ENCODE measurements at places on chromosomes 6 and 20.

- DNase-seq, result peak; percentile 49
Measured at GRCh38 chr20:17854307-17854903, 114.2 kb downstream of the SNX5 start.

- DNase-seq, result no peak
Measured at GRCh38 chr20:24734139-24734538, 214.9 kb upstream of the CST7 start.

- DNase-seq, result no peak
Measured at GRCh38 chr6:149830731-149831307, 33.3 kb downstream of the LRP11 start.

- DNase-seq, result peak; percentile 25
Measured at GRCh38 chr20:34112600-34113101, 608 bp upstream of the EIF2S2 start.

DNA sequence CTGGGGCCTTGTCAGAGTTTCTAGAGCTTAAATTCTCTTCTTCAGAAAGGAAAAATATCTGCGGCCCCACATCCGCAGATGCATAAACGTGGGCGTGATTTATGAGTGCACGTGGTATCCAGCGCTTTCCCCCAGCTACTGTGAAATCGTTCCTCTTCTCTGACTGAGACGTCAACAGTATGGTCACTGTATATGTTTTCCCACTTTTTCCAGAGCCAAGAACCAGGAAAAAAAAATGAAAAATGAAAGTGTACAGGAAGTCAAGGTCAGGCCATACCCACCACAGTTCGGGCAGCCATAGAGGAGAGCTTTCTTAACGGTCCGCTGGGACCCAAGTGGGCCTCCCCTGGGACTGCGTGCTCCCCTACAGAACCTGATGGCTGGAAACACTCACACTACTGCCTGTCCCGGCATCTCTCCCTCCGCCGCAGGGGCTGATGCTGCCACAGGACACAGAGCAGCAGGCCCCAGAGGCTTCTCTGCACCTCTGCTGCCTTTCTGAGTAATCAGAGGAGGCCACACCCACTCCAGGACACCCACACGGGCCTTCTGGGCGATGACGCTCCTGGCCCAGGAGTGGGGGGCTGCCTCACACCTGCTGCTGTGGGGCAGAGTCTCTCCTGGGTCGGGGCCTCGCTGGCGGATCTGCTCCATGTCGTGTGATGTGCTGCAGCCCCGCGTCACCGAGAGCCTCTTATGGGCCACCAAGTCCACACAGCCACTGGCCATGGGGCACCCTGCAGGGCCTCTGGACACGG, 16.4 kb upstream of the STX16 start:
- no peak for DNase-seq

DNA sequence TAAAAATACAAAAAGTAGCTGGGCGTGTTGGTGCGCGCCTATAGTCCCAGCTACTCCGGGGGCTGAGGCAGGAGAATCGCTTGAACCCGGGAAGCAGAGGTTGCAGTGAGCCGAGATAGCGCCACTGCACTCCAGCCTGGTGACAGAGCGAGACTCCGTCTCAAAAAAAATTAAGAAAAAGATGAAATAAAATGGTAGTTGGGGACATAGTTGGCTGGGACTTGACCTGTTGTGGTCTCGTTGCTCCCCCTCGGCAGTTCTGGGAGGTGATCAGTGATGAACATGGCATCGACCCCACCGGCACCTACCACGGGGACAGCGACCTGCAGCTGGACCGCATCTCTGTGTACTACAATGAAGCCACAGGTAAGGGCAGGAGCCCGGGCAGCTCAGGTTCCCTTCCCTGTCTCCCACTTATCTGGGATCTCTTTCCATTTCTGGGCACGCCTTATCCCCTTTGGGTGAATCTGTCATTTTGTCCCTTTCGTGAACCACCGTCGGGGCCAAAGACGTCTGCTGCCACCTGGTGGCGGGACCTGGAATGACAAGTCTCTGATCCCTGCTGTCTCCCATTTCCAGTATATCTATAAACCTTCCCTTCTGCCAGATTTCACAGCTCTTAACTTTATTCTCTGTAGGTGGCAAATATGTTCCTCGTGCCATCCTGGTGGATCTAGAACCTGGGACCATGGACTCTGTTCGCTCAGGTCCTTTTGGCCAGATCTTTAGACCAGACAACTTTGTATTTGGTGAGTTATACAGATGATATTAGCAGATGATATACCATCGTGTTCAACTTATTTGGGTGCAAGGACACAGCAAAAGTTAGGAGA, 2.3 kb downstream of the TUBB start:
- peak; percentile 66 for DNase-seq

DNA sequence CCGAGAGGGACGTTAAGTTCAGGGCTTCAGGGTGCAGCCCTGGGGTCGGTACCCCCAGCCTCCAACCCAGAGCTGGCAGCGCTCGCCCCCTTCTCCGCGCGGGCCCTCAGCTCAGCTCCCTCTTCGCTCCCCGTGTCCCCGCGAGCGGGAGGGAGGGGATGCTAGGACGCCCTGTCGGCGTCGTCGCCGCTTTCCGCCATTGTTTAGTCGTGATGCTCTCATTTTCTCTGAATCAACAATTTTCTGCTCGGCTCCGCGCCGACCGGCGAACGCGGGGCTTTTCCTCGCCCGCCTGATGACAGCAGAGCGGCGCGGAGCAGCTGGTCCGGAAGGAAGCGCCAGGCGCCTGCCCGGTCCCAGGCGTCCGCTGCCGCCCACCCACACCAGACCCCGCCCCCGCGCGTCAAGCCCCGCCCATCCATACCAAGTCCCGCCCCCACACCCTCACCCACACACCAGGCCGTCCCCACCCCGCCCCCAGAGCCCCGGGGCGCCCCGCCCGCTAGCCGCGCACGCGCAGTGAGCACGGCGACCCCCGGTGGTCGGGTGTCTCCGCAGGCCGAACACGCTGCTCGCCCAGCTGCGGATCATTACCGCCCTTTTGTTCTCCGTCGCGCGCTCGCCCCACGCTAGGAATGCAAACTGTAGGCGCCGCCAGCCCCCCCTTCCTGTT, 50.1 kb upstream of the SLC32A1 start:
- peak; percentile 25 for DNase-seq

DNA sequence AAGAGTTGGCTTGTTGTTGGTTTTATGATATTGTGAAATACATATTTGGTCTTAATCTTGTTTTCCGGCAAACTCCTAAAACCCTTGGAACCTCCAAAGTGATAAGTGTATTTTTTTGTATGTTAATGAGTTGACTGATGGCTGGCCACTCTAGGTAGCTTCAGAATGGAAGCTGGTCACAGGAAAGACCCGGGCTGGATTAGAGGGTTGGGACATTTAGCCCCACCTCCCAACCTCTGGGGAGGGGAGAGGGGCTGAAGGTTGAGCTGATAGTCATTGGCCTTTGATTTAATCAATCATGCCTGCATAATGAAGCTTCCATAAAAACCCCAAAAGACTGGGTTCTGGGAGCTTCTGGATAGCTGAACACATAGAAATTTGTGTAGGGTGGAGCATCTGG, 42.7 kb downstream of the SASH1 start:
- no peak for DNase-seq

GRCh38 chr6:7100753-7101081, 7.0 kb upstream of the RREB1 start:
- no peak for DNase-seq

- DNase-seq, result peak; percentile 52
Measured at GRCh38 chr6:107991061-107991460, 33.1 kb upstream of the SEC63 start.

DNA sequence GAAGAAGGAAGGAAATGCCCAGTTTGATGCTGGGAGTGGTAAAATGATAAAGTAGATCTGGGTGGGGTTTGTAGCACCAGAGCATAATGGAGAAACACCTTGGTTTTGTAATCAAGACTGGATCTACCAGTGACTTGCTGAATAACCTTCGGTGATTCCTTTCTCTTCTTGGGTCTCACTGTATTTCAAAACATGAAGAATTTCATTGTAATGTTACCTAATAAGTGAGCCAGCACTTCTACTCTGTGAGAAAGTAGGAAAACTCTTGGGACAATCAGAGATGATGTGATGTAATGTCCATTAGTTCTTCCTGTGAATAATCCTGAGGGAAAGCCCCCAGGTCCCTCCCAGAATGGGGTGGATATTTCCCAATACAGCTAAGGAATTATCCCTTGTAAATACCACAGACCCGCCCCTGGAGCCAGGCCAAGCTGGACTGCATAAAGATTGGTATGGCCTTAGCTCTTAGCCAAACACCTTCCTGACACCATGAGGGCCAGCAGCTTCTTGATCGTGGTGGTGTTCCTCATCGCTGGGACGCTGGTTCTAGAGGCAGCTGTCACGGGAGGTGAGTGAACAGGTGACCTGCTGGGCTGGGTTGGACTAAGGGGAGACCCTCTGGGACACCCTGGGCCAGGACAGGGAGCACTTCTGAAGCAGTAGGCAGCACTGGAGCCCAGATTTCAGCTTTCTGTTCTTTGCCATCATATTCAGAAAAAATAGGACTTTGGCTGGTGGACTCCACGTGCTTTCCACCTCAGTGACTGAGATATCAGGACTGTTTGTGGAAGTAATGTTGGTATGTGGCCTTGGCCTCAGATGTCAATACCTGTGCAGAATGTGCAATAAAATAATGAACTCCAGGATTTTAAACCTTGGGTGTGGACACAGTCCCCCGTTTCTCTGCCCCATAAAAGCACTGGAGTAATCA, at the start of gene PI3:
Gene PI3 (plus strand): TSS at position 469 of the 931 bp plus-strand sequence. CDS start 21 bp downstream, at position 490.
- peak; percentile 92 for DNase-seq

DNA sequence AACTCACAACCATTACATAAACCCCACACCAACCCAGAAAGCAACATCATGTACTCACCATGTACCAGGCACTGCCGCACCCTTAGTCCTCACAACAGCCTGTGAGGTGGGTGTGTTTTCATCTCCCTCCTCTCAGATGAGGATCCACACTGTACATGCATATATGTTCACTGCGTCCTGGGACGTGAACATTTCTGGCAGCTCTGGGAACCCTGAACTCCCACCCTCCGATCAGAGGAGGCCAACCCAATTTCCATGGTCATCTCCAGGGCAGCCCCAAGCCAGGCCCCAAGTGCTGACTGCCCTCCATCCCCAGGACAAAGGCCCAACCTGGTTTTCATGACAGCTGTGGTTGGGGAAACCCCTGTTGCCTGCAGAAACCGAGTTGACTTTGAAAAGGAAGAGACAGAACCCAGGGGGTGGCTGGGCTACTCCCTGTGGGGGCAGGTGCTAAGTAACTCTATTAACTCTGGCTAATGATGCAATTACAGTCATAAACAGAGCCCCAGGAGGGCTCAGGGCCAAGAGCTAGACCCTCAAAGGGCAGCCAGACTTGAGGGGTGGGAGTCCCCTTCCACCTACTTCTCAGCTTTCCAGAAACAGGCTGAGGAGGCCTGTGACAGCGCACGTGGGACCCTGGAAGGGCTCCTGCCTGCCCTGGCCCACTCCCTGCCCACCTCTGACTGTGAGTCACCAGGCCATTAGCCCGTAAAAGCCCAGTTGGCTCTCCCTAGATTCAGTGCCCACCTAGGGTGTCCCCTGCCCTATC, 2.6 kb downstream of the TFEB start:
- no peak for DNase-seq

- DNase-seq, result peak; percentile 15
Measured at GRCh38 chr6:82057846-82058554, 189.5 kb downstream of the IBTK start.

- DNase-seq, result no peak
Measured at GRCh38 chr6:110897433-110897832, 22.8 kb downstream of the AMD1 start.

GRCh38 chr6:15287670-15288375, 42.0 kb downstream of the JARID2 start:
- no peak for DNase-seq

DNA sequence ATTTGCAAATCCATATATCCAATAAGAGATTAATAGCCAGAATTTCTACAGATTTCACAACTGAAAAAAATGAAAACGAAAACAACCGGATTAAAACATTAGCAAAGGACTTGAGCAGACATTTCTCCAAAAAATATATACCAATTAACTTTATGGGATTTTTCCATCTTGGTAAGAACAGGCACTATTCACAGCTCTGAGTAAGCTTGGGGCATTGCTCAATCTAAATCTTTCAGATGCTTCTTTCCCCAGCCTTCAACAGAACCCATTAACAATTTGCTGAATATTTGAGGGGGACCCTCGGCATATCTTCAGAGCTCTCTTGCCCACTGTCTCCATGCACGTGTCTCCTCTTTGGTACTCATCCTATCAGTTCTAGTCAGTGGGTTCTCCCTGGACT, 111.7 kb upstream of the CD93 start:
- peak; percentile 22 for DNase-seq

DNA sequence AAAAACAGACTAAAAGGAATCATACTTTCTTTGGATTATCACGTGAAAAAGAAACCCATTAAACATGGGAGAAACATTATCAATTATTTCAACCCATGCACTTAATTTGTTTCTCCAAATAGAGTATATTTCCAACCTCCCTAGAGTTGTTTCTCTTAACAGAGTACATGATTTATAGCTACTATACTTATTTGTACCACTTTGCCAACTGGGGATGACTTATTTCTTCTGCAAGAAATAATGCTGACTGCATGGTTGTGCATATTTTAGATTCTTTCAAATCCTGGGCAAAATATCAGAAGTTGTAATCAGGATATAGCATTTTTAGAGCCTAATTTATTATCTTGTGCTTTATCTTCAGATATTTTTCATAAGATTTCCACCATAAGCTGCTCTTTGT, 629.1 kb upstream of the EYS start:
- DNase-seq, result no peak

- no peak for DNase-seq
Measured at GRCh38 chr6:13716955-13717295, 5.3 kb upstream of the RANBP9 start.

DNA sequence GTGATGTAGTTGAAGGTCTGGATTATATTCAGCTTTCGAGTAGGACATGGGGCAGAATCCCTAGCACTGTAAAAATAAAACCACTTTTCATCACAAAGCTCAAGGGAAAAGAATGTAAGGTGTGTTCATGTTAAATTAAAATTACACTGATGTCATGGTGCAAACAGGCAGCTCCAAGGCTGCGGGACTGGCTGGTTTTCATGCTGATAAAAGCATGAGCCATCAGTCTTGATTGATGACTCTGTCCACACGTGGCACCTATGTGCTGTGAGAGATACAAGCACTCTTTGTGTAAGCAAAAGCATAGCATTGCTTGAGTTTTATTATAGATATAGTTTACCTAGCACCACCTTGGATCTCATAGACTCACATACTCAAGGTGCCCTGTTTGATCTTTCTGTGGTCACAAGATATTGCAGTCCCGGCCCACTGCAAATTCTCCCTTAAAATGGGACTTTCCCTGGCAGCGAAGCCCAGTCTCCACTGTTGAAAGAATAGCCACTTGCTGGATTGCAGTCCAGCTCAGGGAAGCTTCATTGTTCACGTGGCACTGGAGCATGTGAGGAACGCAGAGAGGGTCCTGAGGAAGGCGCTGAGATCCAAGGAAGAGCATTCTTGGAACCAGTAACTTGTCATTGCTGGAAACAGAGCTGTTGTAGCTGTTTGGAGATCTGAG, 90.6 kb downstream of the TIAM2 start:
- peak; percentile 91 for DNase-seq

- no peak for DNase-seq
Measured at GRCh38 chr20:22305381-22305780, 279.0 kb downstream of the FOXA2 start.
